Osteoblast (primary cell): ENCODE measurements at places on chromosomes 7 and 10. TPM values are rescaled to one million over a fixed set of nuclear protein-coding genes. Genes with fewer than 3 reads are reported as not detected.

Gene GPR26
- not detected in 2 replicates for total RNA-seq

DNA sequence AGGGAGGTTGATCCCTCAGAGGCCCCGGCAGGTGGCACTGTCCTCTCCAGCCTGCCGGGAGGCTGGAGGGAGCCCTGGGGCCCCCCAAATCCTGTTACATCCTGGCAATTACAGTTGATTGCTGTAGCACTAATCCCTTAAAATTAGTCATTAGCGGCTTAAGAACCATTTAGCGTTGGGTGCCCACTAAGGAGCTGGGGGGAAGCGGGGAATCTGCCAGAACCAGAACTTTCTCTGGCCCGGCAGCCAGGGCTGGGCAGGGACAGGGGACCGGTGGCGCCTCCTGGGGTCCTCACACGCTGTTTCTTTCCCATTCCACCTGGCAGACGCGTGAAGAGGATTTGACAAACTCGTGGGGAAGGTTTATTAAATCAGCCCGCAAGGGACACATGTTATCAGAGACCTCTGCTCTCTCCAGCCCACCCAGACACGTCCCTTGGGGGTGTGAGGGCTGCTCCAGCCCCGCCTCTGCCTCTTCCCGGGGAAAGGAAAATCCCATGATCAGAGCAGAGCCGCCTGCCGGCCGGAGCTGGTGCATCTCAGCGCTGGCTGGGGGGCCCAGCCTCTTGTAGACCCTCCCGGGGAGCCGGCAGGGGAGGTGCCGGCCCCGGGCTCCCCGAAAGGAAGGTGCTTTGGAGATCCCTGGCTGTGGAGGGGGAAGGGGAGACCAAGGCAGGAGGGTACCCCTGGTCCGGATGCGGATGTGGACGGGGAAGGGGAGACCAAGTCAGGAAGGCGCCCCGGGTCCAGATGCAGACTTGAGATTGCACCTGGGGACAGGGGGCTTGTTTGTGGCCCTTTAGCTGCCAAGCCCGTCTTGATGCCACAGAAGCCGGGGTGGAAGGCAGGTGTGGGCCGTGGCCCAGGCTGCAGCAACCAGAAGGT lies 142.7 kb downstream of the ELFN1 start:
- DNase-seq: peak; percentile 94

- peak; percentile 50 for DNase-seq
These were observed 266.0 kb downstream of the AUTS2 start for GRCh38 chr7:69864274-69864673.

DNA sequence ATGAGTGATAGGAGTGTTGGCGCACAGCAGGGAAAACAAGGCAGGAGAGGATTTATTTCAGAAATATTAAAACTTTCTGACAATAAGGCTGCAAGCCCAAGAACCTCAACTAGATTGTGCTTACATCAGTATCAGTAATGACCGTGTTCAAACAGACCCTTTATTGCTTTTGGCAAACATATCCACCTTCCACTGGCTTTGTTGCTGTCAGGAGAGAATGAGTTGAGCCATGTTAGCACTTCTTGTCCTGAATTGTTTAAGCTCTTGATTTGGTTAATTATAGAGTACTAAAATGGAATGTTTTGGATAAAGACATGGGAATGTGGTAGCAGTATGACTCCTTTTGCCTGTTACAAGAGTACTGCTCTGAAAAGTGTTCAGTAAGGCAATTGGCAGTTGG lies 3.8 kb downstream of the AHCYL2 start:
- DNase-seq: no peak

DNA sequence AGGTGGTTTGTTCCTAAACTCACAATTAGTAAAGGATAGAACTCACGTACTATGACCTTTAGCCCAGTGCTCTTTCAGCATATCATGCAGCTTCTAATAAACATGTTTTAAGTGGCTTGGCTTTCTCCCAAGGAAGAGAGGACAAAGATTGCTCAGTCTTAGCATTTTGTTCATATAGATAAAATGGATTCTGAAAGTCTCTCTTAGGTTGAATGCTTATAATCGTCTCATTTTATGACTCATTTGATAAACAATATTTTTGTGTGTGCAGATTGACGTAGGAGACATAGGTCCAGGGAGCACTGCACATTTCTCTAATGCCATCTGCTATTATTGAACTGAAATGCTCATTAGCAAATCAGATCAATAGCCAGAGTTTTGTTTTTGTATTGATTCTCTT lies 44.8 kb downstream of the GNAT3 start:
- no peak for DNase-seq

- DNase-seq: peak; percentile 87
These were observed at the start of gene FEZF1 for GRCh38 chr7:122304319-122304975. TSS of gene FEZF1 (minus strand) at chr7:122304750. CDS start at chr7:122304437, 313 bp downstream.

- DNase-seq: peak; percentile 85
These were observed 417.9 kb upstream of the CNTNAP2 start for GRCh38 chr7:145698526-145699262.

DNA sequence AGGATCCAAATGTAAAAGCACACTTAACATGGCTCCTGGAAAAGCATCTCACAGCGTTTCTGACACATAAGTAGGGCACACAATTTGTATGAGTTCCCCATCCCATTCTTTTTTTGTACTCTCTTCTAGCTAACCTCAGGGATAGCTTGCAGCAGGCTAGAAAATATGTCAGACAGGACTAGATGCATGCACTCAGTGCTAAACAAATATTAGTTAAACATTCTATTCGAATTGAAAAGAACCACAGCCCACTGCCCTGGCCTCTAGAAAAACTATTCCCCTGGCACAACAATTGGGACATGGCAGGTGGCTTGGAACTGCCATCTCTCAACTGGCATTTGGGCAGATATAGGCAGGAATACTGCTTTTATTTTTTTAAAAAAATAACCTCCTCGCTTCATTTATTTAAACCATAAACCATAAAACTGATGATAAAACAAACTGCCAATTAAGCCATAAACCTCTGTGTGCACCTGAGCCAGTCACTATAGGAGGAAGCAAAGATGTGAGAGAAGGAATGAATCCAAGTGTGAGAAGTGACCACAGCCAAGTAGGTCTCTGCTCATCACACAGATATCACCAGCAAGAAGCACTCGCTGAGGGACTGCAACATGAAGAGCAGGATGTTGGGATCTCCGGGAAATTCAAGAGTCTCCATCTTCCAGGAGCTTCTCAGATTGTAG lies 394.1 kb downstream of the NEBL start:
- DNase-seq: no peak
